ENCODE measurements at places on chromosomes 3 and 15. TPM values are rescaled to one million over a fixed set of nuclear protein-coding genes. Genes with fewer than 3 reads are reported as not detected.
A peak's percentile ranks its signal among the peaks of the same experiment; 100 is the strongest.

The KBTBD8 gene
- not detected for total RNA-seq

DNA sequence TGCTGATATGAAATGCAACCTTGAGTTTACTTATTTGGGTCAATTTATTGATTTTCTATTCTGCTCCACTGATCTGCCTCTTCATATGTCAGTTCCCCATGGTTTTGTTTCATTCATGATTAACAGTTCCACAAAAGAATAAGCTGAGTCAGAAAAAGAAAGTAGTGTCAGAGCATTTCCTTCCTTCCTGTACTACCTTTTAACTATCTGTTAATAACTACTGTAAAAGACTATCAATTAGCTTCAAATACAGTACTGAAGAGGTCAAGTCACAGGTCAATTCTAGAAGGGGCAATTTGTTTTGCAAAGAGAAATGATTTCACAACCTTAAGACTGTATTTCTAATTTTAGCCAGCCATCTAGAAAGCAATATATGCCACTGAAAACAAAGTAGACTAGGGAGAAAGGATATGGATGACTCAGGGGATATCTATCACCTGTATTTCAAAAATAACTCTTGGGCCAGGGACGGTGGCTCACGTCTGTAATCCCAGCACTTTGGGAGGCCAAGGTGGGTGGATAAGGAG lies 129.5 kb downstream of the TFDP2 start:
- no peak for DNase-seq

The CMTM8 gene
- 3.3 TPM for total RNA-seq

GRCh38 chr15:53869806-53870073 lies 108.5 kb upstream of the UNC13C start:
- no peak for DNase-seq

The PROK2 gene
- total RNA-seq, result not detected

- DNase-seq, result no peak
Observed at GRCh38 chr3:112736386-112736785, 95.4 kb upstream of the CCDC80 start.

GRCh38 chr15:57873564-57874209 lies 167.2 kb downstream of the POLR2M start:
- no peak for DNase-seq

GRCh38 chr3:43499256-43499655 lies 122.6 kb downstream of the ANO10 start:
- DNase-seq, result no peak

GRCh38 chr15:33737687-33738601 lies 230.4 kb upstream of the CHRM5 start:
- no peak for DNase-seq

The MORC1 gene
- total RNA-seq, result not detected

GRCh38 chr15:91099995-91100813 lies at the start of gene SV2B:
SV2B (plus strand) TSS chr15:91100257; CDS start chr15:91226264, 126,007 bp downstream.
- no peak for DNase-seq

The VGLL3 gene
- total RNA-seq, result 14.8 TPM

The GCSAM gene
- not detected for total RNA-seq

DNA sequence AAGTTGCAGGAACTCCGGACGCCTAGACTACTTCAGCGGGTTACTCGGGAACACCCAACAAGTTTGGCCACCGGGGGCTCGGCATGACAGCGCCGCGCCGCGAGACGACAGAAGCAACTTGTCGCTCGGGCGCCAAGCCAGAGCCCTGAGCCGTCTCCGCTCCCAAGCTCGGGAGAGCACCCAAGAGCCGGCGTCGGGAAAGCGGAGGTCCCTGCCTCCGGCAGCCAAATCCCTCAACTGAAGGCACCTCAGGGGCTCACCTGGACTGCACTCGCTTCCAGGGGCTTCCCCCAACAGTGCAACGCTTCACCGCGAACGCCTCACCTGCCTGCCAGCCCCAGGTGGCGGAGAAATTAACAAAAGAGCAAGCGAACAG lies 640 bp downstream of the MB21D2 start:
- DNase-seq, result peak; percentile 50

The RTP3 gene
- total RNA-seq, result not detected

DNA sequence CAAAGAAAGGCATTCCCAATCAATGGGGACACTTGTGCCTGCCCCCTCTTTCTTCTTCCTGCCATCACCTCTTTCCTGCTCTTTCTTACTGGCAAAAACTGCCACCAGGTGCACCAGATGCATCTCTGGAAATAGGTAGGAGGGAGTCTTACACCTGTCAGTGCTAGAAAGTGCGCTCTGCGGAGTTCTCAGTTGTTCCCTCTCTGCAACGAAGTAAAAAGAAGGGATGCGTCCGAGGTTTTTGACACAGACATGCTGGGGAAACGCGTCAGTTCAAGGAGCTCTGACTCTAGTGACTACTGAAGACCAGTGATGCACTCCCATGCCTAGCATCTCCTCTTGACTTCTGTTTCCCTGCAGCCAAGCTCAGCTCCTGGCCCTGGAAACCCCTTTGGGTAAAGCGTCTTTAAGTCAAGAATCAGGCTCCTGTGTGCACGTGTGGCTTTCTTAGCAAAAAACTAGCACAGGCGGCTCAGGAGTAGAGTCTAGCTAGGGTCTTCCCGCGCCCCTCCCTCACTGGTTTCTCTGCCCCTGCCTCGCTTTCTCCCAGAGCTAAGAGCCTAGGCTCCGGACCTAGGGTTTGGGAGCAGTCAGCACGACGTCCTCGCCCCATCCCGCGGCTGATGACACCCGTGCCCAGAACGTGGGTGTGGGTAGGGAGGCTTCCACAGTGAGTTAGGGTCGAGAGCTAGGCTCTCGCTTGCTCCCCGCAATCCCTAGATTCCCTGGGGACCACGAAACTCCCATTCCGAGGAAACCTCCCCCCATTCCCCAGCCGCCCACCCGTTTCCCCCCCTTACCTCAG lies 564 bp upstream of the GRM7 start:
- no peak for DNase-seq

The CAMKV gene
- total RNA-seq, result not detected

The PLA1A gene
- total RNA-seq, result 11.9 TPM

GRCh38 chr3:54875596-54876268 lies 52.1 kb downstream of the LRTM1 start:
- no peak for DNase-seq

DNA sequence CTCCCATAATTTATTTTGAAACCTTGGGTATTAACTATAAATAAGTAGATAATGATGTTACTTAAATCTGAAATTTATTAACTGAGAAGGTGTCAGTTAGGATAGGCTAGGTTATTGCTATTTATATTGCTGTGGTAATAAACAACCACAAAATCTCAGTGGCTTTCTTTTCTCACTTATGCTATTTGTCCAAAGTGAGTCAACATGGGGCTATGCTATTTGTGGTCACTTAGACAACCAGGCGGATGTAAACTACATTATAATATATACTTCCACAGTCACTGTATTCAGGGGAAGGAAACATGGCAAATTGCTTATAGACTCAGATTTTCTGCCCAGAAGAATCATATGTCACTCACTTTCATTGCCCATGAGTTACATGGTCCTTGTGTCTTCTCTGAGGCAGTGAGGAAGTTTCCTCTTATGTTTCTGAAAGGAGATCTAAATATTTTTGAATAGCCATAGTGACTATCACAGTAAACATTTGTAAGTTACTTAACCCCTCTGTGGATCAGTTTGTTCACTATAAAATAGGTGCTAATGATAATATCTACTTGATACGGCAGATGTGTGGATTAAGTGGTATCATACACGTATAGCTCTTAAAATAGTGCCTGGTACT lies 19.8 kb downstream of the HMG20A start:
- DNase-seq, result no peak

- DNase-seq, result no peak
Observed at GRCh38 chr15:42078903-42079302, 15.5 kb downstream of the PLA2G4D start.

- no peak for DNase-seq
Observed at GRCh38 chr3:190368881-190369280, 19.1 kb upstream of the CLDN16 start.

- DNase-seq, result no peak
Observed at GRCh38 chr15:36932070-36932469, 168.3 kb downstream of the MEIS2 start.

DNA sequence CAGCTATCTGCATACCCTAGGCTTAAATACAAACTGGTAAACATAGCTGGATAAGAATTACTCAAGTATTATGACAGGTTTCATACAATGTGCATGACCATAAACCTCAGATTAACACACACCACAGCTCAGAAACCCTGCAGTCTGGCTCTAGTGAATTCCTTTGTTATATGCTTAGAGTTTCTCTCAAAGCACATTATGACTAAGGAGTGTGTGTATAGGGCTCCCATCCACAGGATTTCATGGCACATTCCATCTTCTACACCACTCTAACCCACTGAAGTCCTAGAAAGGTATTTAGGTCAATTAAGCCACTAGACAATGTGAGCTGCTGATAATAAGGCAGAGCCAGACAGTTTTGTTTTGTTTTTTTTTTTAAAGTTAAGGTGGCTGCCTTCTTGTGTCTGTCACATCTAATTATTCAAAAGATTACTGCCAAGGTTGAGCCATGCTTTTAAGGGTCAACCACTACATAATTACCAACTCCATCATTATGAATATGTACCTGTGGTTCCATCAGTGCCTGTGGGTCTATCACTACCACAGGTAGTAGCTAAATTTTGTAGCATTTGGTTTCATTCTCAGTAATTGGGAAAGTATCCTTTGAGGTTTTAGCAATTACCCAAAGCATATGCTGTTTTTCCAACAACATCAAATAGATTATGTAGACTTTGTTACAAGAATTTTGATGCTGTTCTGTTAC lies 107.0 kb downstream of the ALCAM start:
- no peak for DNase-seq

DNA sequence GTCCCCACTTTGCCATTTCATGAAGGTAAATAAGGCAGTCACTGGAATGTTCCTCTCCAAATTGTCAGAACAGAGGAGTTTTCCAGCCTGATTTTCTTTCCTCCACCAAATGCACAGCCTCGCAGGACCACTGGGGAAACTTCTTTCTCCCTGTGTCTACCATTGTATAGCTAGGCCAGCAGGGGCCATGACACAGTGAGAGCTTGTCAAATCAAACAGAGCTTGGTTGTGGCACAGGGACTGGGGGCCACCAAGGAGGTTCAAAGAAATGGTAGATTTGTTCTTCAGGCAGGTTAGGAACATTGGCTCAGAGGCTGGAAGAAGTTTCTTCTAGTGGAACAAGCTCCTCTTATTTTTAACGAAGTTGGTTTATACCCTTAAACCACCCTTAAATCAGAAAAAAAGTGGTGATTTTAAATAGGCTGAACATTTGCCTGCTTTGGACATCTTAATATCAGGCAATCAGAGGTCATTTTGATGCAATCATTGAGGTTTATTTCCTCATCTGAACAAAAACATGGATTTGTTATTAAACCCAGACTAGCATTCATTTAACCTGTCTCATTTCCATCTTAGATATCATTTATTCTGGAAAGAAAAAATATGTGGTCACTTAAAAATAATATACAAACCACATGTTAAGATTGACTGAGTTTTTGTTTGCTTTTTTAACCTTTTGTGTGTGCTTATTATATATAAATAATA lies 105.6 kb downstream of the GTPBP8 start:
- no peak for DNase-seq

- no peak for DNase-seq
Observed at GRCh38 chr3:46479021-46479420, 14.3 kb upstream of the LTF start.

DNA sequence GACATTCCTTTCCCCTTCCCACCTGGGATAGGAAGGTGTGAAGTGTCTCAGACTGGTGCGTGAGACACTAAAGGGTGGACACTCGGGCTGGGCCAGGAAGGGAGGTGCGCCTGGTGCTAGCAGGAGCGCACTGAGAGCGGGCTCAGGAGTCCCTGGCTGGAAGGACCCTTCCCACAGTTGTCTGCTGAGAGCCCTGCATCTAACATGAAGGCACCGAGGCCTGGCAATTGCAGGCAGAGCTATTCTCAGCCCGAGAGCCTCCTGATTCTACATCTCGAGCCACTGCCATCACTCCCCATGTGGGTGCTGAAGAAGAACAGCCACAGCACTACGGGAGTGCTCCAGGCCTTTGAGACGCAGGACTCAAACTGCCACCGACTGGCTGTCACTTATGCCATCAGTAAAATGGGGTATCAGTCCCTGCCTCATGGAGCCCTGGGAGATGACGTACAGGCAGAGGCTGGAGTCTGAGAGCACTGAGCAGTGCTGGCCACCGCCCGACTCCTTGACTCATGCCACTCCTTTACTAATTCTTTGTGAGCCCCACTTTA lies 159.4 kb downstream of the KLF13 start:
- no peak for DNase-seq

DNA sequence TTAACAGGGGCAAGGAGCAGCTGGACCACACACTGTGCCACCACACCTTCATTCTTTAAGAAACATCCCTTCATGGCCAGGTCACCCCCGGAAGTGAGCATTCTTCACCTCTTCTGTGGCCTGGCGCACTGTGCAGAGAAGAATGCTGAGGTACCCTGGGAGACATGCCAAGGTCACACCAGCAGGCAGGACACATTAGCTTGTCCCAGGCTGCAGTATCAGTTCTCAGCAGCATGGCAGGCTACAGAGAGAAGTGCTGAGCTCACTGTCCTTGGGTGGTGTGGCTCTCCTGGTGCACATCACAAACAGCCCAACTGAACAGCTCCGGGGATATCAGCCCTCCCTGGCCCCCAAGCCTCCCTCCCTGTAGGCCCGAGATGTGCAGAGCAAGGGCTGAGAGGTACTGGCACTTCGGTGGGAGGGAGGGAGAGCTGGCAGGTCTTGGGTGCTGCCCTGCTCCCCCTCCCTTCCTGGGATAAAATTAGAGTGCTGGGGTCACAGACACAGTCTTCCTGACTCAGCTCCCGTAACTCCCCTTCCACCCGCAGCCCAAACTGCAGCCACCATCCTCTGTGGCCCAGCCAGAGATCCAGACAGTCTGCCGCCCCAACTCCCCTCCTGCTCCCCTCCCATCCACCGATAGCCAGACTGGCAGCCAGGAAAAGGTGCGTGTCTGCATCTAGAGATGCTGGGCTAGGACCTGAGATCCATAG lies 13.4 kb downstream of the SEMA7A start:
- DNase-seq, result no peak

GRCh38 chr3:28151608-28152228 lies 89.7 kb upstream of the CMC1 start:
- no peak for DNase-seq

The COL6A5 gene
- total RNA-seq, result not detected

GRCh38 chr3:147391781-147392624 lies 14.3 kb downstream of the ZIC4 start:
- no peak for DNase-seq

The NEK10 gene
- under 0.01 TPM for total RNA-seq
